Coronary artery (tissue), 2 donors: ENCODE measurements at places on chromosomes 16 and 17.

DNA sequence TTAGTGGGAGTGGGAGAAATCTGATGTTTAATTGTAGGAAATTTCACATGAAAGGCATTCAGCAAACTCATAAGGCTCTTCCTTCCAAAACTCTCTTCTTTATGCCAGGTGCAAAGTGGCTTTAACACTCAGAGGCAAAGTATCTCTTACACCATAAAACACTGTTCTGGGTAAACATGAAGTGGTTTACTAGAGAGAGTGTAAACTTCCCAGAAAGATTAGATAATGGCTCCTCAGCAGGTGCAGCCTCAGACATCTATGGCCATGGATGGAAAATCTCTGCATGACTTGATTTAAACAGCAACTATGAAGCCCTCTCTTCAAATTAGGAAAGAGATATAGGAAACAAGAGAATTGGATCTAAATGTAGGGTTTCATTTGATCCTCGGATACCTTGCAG is 583.1 kb upstream of the SALL1 start:
- DNase-seq: no peak

GRCh38 chr17:10031127-10031526 is 126.1 kb upstream of the RCVRN start:
- no peak for DNase-seq

DNA sequence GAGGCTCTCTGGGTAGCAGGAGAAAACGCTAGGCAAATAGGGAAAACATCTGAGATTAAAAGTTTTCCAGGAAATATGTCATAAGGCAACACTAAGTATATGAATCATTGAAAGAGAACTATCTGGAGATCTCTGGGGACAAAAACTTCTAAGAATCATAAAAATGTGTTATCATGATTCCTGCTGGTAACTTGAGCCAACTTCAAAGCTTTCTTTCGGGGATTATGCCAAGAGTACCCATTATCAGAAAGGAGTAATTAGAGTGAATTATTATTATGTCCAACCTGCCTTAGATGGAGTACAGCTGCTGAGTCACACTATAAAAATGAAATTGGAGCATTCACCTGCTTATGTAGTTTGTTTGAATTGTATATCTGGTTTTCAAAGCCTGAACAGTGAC is 488.5 kb upstream of the SOX9 start:
- DNase-seq: no peak

- DNase-seq: no peak
Observed at GRCh38 chr17:30323262-30323894, 10.5 kb downstream of the TMIGD1 start.

DNA sequence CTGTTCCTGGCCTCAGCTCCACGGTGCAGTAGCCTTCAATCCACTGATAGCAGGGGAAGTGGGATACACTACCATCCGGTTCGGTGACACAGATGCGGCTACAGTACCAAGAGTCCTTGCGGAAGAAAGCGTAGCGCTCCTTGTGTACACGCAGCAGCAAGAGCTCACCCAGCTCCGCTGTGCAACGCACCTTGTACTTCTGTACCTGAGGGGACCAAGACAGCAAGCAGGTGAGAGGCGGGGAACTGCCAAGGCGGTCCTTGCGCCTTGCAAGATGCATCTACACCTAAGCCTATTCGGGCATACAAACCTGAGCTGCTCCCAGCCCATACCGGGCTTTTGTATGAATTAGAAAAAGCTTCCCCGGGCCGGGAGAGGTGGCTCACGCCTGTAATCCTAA is 1.5 kb downstream of the ALOXE3 start:
- no peak for DNase-seq

DNA sequence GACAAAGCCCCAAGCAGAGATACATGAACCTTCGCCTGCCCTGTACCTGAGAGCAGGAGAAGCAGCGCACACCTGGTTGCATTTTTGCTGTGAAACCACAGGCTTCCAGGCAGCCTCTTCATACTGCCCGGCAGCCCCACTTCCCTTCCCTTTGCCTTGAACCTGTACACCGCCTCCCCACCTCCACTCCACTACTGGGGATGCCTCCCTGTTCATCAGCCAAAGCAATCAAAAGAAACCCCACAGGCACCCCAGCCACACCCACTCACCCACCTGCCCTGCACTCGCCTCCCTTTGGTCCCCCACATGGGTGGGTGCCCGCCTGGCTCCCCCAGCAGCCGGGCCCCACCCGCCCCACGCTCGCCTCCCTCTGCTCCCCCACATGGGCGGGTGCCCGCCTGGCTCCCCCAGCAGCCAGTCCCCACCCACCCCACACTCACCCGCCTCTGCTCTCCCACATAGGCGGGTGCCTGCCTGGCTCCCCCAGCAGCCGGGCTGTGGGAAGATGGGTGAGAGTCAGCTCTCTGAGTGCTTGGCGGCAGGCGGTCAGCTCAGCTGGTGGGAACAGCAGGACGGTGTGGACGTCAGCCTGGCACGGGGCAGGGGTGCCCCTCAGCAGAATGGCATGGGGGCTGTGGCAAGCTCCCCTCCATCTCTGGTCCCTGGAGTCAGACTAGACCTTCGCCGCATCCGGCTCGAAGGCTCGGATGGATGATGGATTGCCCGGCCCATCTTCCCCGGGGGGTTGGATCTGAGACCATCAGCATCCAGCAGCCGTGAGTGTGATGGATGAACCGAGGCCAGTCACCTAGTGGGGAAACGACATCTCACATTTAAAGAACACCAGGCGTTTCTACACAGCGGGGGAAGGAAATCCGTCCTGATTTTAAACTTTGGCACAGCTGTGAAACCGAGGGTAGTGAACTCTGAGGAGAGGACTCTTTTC is 135.6 kb downstream of the BANP start:
- DNase-seq: no peak

DNA sequence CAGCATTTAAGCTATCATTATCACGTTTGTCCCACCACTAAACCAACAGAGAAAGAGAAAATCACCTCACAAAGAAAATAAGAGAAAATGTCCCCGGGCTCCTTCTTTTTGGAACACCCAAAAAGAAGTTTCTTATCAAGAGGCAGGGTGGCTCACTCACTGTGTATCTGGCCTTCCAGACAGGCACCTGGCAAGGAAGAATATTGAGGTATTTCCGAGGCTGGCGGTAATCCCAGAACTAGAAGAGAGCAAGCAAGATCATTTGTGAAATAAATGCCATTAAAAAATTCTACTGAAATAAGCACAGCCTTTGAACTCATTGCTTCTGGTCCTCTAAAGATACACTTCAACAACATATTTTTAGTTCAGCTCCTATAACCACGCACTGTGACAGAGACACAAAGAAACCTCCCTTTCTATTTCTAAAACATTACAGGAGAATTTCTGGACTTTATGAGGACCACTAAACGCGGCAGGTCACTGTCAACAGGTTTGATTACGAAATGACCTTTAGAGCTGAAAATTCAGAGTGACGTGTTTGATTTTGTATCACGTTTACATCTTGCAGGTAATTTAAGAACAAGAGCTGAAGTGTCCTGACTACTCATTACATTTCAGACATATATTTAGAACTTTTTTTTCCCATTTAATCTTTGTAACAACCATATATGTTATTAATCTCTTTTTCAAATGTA is 61.0 kb downstream of the WDR59 start:
- DNase-seq: no peak

- DNase-seq: no peak
Observed at GRCh38 chr16:22979038-22979437, 165.1 kb downstream of the HS3ST2 start.

DNA sequence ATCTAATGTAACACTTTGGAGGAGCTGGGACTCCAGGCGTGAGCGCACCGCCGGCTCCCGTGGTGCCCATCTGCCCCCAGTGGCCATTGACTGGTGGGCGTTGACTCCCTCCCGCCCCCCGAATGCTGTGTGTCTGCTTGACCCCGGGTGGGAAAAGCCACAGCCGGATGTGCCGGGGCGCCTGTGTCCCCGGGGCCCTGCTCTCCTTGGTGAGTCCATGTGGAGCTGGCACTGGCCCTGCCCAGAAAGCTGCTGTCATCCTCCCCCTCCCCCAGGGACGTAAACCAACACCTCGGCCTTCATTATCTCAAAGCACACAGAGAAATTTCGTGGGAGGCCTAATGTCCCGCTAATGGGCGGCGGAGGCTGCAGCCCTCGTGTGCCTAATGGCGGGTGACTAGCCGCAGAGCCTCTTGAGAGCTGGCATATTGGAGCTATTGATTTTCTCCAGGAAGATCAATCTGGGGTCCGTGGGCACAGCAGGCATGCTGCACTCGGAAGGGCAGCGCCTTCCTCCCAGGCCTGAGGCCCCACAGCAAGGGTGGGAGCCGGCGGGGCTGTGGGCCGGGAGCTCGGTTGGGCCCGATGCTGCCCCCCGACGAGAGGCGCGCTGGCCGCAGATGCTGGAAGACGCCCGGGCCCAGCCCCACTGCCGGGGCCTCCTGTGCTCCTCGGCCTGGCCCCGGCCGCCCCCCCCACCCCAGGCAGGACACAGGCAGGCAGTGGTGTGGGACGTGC is 4.0 kb upstream of the PERCC1 start:
- DNase-seq: no peak

DNA sequence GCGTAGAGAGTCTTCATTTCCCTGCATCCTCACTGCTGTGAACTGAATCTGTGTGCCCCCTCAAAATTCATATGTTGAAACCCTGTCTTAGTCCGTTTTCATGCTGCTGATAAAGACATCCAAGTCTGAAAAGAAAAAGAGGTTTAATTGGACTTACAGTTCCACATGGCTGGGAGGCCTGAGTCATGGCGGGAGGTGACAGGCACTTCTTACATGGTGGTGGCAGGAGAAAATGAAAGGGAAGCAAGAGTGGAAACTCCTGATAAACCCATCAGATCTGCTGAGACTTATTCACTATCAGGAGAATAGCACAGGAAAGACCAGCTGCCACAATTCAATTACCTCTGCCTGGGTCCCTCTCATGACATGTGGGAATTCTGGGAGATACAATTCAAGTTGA is 3.1 kb upstream of the CCDC42 start:
- DNase-seq: no peak

- DNase-seq: no peak
Observed at GRCh38 chr17:73541561-73541981, 102.7 kb downstream of the SDK2 start.

- DNase-seq: no peak
Observed at GRCh38 chr17:56121191-56122051, 31.9 kb upstream of the ANKFN1 start.

DNA sequence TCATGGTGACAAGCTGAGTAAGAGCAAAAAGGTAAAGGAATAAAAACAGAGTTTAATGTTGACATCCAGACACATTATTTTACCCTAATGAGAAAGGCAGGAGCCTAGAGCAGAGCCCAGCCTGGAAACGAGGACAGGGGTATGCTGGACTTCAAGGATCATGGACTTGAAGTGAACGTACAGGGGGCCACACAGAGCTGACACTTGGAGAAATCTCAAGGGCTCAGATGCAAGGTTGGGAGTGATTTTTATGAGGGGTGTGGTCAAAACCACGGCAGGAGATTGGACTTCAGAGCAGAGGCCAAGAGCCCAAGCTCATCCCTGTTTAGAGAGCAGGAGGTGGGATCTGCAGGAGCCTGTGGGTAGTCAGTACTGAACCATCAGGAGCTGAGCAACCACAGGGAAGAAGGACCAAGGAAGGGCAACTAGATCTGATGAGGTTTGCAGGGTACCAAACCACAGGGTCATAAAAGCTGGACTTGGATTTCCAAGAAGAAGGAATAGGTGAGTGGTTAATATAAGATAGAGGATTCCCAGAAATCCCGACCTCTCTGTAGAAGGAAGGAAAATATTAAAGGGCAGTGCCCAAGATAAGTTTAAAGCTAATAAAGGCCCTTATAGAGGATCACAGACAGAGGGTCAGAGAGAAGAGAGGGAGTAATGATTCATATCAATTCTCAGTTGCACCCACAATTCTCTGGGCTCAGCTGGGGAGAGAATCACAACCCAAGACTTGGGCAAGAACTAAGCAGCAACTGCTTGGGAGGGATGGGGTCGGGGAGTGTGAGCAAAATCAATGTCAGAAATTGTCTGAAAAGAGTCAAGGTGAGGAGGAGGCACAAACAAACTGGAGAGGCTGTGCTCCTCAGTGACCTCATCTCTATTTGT is 331.7 kb downstream of the SOX9 start:
- DNase-seq: no peak

GRCh38 chr16:4194661-4195060 is 47.2 kb downstream of the SRL start:
- no peak for DNase-seq

DNA sequence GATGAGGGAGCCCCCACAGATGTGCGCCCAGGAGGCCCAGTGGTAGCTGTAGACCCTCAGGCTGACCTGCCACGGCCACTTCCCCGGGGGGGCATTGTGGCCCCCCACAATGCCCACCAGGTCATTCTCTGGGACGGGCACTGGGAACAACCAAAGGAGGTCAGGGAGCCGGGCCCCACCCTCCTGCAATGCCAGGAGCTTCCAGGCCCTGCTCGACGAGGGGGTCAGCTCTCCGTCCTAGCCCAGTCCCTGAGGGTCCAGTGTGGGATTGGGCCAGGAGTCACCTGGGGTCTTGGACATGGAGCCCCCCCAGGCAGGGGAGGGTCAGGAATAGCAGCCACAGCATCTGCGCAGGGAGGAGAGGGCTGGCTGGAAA is 7.0 kb downstream of the TPSD1 start:
- DNase-seq: no peak
